ENCODE measurements at places on chromosomes 3 and 15.

DNA sequence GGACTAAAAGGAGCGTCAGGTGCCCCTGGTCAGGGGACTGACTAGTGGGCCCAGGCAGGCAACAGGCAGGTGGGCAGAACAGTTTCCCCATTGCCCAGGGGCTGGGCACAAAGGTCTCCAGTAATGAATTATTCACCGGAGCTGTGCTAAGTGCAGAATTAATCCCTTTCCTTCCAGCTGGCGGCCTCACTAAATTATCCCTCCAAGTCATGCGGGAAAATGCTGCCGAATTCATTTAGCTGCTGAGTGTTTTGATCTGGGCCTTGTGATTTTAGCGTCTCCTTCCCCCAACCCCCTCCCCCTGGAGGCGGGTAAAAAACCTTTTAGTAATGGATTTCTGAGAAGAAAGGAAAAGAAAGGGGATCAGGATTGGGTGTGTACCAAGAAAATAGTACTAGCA is 47.2 kb downstream of the CCDC33 start:
- no peak for DNase-seq

DNA sequence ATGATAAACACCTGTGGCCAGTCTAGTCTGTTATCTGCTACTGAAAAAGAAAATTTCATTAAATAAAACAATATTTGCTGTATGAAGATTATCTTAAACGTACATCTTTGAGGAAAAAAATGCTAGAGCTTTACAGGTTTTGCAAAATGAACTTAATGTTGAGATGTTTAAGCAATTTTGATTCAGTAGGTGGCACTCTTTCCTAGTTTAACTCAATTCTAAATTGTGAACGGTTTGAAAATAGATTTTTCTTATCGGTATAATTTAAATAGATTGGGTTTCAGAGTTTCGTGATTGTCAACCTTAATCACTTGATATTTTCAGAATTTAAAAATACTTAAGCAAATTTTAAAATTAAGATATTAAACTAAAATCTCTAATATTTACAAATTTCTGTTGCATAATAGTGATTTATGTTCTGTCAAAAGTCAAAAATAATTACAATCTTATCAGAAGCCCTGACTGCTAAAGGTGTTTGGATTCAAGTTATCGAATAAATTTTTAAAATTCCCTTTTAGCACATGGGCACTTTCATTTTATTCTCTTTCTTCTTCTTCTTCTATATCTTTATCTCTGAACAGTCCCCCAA is 7.0 kb upstream of the RNF111 start:
- DNase-seq: no peak

DNA sequence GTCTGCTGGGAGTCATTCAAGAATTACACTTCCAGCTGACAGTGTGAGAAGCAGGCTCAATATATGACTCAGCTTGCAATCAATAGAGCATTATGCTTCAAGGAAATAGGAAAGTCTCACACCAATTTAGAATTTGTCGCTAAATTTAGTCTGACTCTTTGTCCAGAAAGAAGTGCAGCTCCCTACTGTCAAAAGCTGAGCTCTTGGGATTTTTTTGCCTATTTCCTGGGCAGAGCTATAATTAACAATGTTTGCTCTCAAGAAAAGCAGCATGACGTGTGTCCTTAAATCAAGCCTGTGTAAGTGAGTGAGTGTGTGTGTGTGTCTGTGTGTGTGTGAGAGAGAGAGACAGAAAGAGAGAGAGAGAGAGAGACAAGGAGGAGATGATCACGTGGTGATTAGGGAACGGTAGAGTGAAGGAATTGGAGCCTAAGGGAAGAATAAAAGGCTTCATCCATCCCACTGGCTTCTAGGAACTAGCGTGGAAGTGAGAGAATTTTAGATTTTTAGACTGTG is 16.4 kb upstream of the SLC35G2 start:
- no peak for DNase-seq

GRCh38 chr3:4597208-4597985 is 104.2 kb downstream of the ITPR1 start:
- no peak for DNase-seq

GRCh38 chr3:6168256-6168655 is 692.7 kb upstream of the GRM7 start:
- DNase-seq: no peak

GRCh38 chr3:66326340-66326739 is 105.5 kb downstream of the SLC25A26 start:
- no peak for DNase-seq

DNA sequence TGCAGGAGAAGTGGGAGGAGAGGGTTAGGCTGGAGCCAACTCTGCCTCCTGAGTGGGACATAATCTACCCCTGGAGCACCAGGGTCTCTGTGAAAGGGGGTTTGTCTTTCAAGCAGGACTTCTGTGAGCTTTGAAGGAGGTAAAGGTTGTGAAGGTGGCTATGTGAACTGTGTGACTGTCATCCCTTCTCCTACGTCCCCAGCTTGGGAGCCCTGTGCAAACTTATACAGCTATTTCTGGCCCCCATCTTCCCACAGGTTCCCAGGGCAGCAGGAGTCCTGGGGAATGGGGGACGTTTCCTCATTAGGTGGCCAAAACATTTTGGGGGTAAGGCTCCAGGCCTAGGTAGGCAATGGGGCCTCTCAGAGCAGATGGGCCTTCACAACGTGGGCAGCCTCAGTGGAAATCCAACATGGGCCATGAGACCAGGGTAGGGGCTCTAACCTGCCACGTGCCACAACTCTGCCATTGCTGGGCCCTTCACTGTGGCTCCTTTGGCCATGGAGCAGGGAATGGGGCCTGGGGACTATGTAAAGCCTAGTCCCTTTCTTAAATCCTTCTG is 3.5 kb downstream of the VIPR1 start:
- no peak for DNase-seq

DNA sequence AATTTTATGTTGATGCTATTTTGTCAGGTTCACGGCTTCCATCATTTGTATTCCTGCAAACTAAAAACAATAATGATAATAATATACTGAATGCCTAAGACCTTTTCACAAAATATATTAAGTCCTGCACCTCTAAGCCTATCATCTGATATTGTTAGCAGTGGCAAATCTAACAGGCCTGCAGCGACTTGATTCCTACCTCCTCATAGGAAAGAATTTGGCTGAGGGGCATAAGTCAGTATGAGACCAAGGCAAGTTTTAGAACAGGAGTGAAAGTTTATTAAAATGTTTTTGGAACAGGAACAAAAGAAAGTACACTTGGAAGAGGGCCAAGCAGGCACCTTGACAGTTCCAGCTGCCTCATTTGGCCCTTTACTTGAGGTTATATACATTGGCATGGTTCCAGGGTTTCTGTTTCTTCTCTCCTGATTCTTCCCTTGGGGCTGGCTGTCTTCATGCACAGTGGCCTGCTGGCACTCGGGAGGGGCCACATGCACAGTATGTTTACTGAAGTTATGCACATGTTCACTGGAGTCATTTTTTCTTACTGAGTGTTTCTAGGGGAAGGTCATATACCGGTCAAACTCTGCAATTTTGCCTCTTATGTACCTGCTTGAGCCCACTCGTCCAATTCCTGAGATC is 418.1 kb downstream of the EPHA6 start:
- DNase-seq: no peak

DNA sequence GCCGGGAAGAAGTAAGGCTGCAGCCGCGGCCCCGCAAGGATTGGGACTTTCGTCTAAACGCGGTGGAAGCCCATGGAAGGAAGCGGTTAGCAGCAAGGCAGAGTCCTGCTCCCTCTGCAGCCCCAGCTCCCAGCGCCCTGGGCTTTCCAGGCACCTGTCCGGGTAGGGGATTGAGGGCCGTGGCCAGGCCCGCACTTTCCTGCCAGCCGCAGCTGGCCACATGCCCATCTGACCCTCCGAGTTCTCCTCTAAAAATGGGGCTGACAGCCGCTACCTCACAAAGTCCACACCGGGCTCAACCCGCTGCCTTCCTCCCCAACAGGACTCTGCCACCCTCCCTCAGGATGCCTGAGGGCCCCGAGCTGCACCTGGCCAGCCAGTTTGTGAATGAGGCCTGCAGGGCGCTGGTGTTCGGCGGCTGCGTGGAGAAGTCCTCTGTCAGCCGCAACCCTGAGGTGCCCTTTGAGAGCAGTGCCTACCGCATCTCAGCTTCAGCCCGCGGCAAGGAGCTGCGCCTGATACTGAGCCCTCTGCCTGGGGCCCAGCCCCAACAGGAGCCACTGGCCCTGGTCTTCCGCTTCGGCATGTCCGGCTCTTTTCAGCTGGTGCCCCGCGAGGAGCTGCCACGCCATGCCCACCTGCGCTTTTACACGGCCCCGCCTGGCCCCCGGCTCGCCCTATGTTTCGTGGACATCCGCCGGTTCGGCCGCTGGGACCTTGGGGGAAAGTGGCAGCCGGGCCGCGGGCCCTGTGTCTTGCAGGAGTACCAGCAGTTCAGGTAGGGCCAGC is 1.9 kb downstream of the NEIL1 start:
- DNase-seq: no peak

- no peak for DNase-seq
Observed at GRCh38 chr3:54541369-54541768, 386.5 kb downstream of the LRTM1 start.

GRCh38 chr3:139538733-139539132 is 809 bp downstream of the RBP1 start:
- no peak for DNase-seq

DNA sequence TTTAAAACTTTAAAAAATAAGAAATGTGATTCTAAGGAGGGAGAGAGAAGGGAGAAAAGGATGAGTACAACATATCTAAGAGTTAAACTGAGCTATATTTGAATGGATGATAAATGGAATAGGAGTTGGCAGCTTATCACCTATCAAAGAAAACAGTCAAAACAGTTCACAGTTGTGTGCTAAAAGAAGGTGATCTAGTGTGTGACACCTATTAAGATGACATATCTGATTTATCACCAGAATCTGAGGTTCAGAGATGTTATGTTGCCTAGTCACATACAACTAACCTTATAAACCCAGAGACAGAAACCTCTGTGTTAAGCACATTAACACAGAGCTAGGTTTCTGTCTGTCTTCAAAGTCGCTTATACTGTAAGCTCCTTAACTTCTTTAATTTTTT is 3.0 kb downstream of the ATP13A3 start:
- no peak for DNase-seq

GRCh38 chr3:129524081-129524480 is 4.4 kb upstream of the RHO start:
- no peak for DNase-seq

DNA sequence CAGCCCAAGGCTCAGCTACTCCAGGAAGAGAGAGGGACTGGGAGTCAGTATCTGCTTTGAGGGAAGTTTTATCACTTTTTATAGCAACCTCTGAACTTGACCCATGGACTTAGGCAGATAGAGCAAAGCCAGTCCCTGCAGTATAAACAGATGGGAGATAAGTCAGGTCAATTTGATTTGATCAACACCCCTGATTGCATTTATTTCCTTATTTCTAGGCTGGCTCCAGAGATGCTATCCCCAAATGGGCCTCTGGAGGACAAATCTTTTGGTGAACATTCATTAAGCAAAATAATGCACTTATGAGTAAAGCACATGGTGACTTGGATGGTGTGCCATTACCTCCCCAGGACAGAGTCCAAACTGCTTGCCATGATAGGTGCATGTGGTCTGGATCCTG is 8.9 kb upstream of the IDH3A start:
- no peak for DNase-seq

DNA sequence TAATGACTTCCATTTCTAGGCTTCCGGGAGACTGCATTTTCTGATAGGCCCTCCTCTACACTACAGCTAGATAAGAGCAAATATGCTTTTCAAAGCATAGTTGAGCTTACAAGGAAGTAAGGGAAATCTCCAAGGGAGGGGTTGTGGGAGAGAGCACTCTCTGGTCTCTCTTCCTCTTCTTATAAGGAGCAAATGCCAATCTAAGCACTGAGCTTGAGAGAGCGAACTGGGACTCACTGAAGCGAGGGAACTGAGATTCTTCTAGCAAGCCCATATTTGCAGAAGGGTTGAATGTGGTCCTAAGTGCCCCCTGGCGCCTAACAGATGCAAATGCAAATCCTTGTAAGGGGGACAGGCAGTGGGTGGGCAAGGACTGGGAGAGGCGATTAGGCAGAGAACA is 164.8 kb downstream of the ERC2 start:
- DNase-seq: no peak

DNA sequence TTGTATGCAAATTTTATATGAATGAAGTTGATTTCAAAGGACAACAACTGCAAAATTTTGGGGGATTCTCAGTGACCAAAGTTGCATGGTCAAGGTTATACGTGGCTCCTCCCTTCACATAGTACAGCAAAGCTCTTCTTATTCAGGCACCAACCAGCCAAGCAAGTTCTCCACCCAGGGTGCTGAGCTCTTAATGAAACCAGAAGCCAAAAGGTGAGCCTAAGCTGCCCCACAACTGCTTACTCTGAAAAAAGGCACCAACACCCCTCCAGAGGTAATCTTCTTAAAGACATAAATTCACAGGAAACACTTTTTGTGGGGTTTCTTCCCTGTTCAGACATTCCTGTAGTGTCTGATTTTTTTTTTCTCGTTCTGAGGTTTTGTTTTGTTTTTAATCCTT is 106.1 kb upstream of the GMNC start:
- DNase-seq: no peak

- DNase-seq: no peak
Observed at GRCh38 chr15:42364529-42364928, 5.2 kb downstream of the CAPN3 start.

DNA sequence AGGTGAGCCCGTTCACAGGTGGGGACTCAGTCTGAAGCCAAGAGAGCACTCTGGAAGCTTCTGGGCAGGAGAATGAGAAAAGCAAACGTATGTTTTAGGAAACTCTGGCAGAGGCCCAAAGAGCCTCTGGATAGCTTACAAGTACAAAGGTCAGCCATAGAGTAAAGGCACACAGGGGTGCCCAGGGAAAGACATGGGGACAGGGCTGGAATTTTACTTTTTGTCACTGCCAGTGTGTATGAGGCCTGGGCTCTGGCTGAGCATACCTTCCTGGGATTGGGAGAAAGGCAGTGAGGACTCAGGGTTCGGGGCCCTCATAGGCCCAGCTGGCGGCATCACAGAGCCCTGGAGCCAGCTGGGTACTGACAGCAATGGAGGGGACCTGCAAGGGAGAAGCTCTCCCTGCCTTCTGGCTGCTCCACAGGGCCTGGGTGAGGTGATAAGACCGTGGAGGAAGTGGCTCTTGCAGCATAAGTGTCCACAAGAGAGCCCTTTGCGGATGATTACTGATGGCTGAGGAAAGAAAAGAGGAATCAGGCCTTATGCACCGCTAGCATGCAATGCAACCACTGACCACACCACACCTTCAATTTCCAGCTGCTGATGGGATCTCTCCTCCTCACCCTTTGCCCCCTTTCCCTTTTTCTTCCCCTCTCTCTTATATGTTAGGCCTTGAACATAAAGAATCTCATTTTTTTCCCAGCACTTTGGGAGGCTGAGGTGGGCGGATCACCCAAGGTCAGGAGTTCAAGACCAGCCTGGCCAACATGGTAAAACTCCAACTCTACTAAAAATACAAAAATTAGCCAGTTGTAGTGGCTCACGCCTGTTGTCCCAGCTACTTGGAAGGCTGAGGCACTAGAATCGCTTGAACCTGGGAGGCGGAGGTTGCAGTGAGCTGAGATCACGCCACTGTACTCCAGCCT is 25.1 kb upstream of the BCL2L10 start:
- DNase-seq: no peak

DNA sequence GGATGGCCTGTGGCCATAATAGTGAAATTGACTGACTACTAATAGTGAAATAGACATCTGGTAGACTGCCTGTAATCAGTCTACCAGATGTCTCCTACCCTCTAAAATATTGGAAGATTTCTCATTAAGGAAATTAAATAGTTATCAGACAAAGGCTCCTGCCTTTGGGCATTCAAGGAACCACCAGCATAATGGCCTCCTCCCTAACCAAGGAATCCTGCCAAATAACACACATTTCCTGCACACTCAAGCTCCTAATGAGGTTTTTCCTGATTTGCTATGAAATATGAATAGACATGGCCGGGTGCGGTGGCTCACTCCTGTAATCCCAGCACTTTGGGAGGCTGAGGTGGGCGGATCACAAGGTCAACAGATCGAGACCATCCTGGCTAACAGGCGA is 14.6 kb downstream of the NUSAP1 start:
- DNase-seq: no peak
